ENCODE measurements at places on chromosomes 6 and 20.

- DNase-seq: no peak
Measured at GRCh38 chr6:104537180-104537579, 322.5 kb downstream of the HACE1 start.

DNA sequence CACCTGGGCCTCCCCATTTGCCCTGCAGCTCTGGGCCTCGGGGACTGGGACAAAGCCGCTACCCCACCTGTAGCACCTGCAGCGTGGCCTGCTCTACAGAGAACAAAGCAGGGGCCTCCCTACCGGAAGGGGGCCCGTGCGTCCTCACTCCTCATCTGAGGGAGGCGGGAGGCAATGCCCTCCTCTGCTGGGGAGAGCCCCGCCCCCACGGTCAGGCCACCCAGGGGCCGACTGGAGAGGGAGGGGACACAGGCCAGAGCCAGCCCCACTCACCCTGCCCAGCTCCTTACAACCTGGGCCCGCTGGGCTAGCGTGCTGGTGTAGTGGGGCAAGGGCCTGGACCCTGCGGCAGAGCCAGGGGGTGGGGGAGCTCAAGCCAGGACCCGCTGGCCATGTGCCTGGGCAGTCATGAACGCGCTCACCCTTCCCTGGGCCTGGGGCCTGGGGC lies 8.0 kb downstream of the LAMA5 start:
- no peak for DNase-seq

DNA sequence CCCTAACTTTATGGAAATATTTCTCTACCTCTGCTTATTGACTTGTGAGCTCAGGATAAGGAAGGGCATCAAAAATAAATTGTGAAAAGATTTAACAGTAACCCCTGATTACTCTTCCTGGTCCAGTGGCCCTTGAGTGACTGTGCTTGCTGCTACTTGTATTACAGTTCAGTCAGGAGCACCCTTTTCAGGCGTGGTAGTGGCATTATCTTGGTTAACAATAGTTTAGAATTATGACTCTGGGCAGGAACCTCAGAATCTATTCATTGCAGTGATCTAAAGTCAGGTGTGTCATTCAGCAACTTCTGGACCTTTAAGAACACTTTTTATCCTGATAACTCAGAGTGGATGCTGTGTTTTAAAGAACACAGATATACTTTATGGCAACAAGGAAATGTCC lies 43.4 kb downstream of the FAM135A start:
- no peak for DNase-seq

DNA sequence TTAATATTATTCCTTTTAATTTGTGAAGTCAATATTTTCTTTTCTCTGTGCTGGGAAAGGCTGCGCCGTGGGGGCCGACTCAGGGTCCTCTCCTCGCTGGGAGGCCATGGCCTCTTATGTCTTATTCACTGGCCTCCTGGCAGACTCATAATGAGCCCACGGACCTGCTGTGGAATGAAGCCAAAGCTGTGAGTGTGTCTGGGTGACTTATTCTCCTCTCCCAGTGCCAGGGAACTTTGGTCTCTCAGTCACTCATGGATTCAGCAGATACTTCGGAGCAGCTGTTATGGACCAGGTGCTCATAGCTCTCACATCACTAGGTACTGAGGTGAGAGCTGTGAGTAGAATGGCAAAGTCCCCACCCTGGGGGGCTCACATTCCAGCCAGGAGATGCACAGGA lies 297.6 kb downstream of the CDH26 start:
- no peak for DNase-seq

DNA sequence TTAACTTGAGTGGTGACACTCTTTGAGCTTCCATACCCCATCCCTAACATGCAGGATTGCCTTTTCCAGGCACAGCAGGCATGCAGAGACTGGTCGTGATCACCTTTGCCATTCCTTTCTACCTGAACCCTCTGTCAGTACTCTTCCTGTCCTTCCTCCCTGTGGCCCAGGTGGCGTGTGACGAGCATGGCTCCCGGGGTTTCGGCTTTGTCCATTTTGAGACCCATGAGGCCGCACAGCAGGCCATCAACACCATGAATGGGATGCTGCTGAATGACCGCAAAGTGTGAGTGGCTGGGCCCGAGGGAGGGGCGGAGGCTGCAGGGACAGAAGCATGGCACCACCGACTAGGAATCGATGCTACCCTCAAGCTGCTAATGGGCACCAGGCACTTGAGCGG lies 6.7 kb downstream of the PABPC1L start:
- no peak for DNase-seq

DNA sequence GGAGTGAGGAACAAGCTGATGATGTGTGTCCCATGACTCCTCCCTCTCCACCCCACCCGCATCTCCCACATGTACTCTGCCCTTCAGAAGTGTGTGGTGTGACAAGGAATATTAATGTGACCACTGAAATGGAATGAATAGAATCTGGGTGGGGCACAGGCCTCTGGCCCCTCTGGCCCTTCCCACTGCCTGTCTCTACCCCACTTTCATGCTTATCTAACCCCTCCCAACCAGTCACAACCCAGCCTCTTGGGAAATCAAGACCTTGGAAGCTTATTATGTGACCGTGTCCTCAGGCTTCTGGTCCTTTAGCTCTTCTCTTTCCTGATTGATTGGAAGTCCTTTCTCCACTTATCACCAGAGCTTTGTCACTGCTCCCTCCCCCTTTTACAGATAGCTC lies 312.2 kb upstream of the SOX4 start:
- DNase-seq: no peak

GRCh38 chr6:45000833-45001232 lies 327.3 kb upstream of the RUNX2 start:
- DNase-seq: no peak

DNA sequence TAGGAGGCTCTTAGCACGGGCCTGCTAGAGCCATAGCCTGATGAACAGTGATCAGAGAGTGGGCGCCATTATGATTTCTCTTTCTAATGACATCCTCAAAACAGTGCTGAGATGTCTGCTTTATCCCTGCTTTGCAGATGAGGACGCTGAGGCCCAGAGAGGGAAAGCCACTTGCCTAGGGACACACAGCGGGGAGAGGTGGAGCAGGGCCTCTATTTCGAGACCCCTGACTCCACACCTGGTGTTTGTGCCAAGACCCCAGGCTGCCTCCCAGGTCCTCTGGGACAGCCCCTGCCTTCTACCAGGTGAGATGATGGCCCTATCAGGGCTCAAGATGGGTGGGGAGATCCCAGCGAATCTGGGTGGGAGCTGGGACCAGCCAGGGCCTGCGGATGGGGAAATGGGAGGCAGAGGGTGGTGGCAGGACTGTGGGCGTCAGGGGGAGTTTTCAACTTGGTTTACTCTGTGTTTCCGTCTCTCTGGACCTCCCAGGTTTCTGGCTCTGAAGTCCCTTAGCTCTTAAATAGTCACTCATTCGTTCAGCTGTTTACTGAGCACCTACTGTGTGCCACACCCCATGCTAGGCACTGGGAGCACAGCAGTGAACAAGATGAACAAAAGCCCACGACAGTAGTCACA lies 36.7 kb downstream of the SRC start:
- no peak for DNase-seq

- no peak for DNase-seq
Measured at GRCh38 chr20:52190437-52191131, 995 bp downstream of the ZFP64 start.

- no peak for DNase-seq
Measured at GRCh38 chr6:50993941-50994720, 175.5 kb downstream of the TFAP2B start.

DNA sequence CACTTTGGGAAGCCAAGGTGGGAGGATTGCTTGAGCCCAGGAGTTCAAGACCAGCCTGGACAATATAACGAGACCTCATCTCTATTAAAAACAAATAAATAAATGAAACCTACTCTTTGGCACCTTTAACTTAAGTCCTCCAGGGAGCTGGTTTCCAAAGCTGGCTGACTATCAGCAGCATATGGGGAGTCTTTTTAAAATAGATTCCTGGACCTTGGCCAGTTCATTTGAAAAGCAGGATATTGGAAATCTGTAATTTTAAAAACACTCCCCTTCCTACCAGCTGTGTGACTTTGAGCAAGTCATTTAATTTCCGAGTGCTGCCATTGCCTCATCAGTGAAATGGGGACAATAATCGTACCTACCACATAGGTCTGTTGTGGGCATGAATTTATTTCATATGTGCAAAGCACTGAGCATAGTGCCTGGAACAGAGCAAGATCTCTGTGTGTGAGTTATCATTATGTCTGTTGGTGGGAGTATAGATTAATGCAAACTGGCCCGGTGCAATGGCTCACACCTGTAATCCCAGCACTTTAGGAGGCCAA lies 40.9 kb upstream of the PTPN1 start:
- no peak for DNase-seq

DNA sequence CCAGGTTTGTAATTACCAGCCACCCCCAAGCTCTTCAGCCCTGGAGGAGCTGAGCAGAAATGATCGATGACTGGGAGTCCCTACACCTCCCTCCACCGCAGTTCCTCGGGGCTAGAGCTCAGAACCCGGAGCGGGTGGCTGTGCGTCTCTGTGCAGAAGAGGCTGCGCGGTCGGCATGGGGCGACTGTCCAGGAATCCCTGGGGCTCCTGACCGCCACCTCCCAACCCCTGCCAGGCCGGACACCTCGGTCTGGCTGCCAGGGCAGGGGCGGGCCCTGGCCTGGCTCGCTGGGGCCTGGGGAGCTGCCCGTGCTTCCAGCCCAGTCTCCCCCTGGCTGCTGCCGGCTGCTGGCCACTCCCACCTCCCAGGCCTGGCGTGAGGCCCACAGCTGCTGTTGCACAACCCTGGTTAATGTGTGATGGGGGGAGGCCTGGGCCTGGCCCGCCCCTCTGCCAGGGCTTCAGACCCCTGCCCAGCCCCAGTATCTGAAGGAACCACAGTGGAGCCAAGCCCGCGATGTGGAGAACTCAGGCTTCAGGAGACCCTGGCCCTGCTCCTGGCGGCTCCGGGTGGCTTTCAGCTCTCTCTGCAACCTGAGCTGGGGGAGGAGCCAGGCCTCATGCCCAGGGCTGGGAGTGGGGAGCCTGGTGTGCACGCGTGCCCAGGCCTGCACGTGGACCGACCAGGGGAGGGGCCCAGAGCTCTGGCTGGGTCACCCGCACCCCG lies 1.2 kb downstream of the SLC2A4RG start:
- DNase-seq: peak; percentile 70

DNA sequence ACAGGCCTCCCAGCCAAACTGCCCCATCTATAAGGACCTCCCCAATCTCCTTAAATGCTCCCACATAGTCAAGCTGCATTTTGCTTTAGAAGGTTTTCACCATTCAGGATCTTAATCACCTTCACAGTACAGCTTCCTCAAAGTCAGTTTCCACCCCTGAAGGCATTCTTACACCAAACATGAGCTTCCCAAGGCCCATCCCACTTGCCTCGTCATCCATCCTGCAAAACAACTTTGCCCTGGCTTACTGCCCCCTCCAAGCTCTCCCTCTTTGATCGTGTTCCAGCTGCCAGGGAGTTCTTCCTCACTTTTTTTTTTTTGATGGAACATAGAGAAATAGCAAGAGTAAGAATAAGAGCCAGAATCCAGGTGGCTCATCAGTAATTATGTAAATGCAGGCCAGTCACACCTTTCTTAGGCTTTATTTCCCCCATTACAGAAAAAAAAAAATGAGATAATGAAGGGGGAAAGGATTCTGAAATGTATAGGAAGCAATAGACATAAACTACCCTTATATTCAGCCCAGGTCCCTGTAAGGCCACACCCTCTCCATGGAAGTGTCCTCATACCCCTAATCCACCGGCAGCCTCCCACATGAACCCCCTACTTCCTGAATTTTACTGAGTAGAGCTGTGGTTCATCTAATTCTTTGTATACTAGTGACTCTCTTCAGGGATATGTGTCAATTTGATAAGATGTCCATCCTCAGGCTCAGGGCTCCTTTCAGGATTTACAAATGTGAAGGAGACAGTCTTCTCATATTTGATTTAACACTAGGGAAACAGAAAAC lies 12.7 kb downstream of the TRIM27 start:
- DNase-seq: no peak

DNA sequence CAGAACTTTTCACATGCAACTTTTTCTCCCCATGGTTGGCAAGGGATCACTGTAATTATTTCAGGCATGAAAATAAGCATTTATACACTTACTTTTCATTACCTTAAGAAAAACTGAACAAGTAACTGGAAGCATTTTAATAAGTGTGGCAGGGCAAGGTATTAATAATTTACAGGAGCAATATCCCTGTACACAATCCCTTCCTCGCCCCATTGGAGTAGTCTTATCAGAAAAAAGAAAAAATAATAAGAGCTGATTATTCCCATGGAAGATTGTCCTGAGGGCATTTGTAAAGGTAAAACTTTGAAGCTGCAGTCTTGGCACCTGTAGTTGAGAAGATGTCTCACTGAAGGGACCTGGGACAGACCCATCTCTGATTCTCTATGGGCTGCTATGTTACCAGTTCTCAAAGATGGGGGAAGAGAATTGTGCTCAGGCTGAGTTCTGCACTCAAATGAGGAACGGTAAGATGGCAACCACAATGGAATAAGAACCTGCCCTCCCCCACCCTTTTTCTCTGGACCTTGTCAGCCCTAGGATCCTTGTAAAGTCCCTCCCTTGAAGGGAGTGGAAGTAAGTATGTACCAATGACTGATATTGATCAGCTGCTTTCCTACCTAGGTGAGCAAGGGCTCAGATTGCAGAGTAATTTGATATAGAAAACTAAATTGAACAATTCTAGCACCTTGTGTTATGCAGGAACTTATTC lies 70.0 kb upstream of the AHI1 start:
- DNase-seq: no peak

- DNase-seq: no peak
Measured at GRCh38 chr20:4720977-4721349, 746 bp upstream of the PRND start.

DNA sequence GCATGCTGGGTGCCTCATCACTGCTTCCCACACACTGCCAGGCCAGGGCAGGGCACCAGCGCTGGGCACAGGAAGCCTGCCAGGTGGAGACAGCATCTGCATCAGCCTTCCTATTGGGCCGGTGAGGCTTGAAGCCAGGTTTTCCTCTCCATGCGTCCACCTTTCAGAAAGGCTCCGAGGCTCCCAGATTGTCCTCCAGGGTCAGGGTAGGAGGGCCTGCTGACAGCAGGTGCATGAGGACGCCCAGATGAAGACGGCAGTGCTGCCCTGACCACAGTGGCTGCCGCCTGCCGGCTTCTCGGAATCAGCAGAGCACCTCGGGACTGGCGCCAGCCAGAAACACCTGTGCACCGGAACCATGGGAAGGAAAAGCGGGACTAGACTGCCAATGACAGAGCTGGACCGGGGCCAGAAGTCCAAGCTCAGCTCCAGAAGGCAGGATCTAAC lies 170.5 kb upstream of the CST7 start:
- no peak for DNase-seq

DNA sequence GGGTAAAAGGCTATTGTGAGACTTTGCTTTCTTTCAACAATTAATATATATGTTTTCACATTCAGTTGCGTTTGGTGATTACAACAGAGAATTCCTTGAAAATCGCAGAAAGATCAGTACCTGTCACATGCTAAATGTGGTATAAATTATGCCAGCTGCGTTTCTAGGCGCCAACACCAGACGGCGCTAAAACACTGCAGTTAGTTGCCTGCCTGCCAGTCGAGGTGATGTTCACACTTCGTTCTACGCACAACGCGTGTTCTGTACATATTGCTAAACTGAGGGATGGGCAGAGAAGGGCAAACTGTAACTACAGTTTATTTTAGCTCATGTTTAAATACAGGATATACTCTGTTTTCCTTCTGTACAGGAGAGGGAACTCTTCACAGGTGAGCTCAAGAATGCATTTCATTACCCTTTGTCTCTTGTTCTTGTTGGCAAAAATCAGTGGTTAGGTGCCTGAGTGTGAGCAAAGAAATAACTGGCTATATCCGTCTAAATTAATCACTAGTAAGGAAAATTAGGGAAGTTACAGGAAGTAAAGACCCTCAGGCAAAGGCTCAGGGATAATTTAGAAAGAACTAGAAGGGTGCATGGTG lies 100.1 kb upstream of the RGS17 start:
- DNase-seq: peak; percentile 3
